NCI-H1092 treated with DMSO at 0.1 percent for 48 hours (cell line): ENCODE measurements at places on chromosomes 12 and 14.

- no peak for DNase-seq
These were observed 7.5 kb downstream of the WIF1 start for GRCh38 chr12:65113621-65114035.

DNA sequence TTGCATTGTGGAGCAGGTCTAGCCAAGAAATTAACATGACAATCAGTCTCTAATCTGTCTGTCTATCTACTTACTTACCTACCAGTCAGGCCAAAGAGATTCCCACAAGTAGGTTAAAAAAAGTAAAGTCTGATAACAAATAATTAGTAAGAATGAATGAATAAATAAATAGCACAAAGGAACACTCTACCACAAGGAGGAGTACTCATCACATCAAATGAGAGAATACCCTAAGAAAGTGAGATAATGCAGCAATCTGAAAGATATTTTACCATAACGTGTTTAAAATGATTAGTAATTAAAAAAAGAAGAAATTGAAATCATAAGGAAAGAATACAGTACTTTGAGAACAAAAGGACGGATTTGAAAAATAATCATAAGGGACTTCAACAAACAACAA is 187.2 kb downstream of the SYNE2 start:
- DNase-seq, result no peak

DNA sequence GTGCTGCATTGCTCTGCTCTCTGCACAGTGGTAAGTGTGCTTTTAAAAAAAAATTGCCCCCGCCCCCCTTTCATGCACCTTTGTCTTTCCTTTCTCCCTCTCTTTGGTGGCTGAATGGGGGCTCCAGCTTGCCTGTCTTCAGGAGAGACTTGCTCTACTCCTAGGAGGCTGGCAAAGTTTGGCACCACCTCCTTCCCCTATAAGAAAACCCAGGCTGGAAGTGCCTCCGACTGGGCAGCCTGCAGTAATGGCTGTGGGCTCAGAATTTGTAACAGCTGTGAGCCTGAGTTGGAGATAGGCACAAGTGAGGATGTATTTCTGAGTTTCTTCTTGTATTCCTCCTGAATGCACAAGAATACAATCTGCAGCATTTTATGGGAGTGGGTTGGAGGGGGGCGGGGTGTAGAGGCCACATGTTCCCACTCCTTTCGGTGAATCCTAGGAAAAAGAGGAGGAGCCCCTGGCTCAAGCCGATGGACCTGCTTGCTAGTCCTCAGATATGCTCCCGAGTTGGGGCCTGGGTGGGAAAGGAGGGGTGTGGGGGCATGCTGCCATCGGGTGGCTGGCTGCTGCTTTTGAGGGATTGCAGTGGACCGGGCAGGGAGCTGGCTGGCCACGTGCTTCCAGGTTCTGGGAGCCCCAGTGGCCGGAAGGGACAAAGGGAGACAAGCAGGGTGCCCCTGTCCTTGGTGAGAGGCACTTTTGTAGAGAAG is 124.3 kb downstream of the TSPAN9 start:
- DNase-seq, result no peak

GRCh38 chr14:25050269-25051150 is 563 bp upstream of the STXBP6 start:
- peak; percentile 55 for DNase-seq
